ENCODE measurements at places on chromosomes 1 and 21. TPM values are rescaled to one million over a fixed set of nuclear protein-coding genes. Genes with fewer than 3 reads are reported as not detected.

The FCRL4 gene
- not detected for polyA plus RNA-seq

GRCh38 chr21:30257773-30258172 lies 25.0 kb downstream of the KRTAP24-1 start:
- DNase-seq: peak; percentile 66

- no peak for DNase-seq
Measured at GRCh38 chr21:8988696-8989095, 1532.7 kb upstream of the TPTE start.

GRCh38 chr1:150765296-150765976 lies at the start of gene CTSS:
CTSS (minus strand) TSS chr1:150765778; CDS start chr1:150764763, 1,015 bp downstream.
- DNase-seq: no peak

All from mammary epithelial cell (primary cell).